ENCODE measurements at places on chromosomes 16 and 17.

DNA sequence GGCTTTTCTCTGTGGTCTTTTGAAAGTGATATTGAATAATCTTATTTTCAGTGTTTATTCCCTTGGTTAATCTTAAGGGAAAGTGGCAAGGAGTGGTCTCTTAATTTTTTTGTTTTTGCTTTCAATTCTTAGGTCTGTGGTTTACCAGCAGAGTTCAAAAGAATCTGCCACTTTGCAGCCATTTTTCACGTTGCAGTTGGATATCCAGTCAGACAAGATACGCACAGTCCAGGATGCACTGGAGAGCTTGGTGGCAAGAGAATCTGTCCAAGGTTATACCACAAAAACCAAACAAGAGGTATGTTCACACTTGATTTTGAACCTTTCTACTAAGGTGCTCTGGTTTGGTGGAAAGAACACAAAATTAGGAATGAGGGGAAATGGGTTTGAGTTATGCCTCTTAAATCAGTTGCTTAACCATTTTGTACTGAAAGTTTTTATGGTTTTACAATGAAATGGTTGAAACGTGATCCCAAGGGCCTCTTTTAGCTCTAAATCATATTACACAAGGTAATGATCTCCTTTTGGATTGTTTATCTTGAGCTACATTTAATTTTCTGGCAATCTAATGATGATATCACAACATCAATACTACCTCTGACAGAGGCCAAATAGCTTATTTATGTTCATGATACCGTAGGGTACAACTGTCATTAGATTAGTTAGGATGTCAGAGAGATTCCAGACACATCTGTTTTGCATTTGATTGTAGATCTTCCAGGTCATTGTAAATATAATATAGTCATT lies 51.6 kb upstream of the CRISPLD2 start:
- DNase-seq: no peak

GRCh38 chr17:49404906-49405305 lies 9.8 kb downstream of the PHB1 start:
- DNase-seq: no peak

DNA sequence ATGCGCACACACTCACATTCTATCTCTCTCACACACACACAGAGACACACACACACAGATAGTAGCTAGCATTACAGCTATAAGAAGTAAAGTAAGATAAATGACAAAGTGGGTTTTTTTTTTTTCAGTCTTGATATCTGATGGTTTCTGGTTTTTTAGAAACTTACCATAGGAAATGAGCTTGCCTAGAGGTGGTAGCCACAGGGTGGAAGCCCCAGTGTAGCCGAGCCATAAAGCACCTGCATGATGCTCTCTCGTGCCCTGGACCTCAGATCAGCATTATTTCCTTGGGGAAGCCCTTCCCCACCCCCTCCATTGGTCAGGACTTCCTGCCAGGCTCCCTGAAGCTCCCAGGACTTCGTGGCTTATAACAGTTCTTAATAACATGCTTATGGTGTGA lies 264.3 kb upstream of the C16orf82 start:
- no peak for DNase-seq

DNA sequence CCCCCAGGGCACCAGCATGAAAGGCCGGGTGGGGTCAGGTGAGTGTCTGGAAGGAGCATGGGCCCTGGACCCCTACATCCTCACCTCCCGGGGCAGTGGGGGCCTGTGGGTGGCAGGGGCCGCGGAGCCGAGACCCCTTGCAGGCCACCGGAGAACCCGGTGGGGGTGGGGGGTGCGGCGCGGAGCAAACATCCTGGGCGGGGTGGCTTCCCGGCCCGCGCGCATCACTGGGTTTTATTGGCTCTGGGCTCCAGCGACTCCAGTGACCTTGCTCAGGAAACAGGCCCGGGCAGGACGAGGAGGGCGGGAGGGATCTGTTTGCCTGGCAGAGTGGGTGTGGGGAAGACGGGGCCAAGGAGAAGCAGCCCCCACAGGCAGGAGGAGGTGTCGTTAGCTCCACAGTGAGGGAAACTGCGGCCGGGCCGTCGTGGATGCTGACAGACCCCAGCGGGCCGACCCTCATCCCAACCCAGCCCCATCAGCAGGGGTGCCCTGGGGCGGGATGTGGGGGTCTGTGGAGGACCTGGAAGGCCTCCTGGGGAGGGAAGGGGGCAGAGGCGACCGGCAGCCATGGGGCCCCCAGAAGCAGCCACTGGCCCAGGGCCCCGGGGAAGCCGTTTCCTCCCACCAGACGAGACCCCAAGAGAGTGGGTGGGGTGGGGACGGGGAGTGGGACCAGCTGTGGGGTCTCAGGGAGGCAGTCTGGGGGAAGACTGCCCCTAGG lies 10.6 kb downstream of the SSTR5 start:
- no peak for DNase-seq

GRCh38 chr16:70760221-70760620 lies 40.7 kb downstream of the VAC14 start:
- no peak for DNase-seq

DNA sequence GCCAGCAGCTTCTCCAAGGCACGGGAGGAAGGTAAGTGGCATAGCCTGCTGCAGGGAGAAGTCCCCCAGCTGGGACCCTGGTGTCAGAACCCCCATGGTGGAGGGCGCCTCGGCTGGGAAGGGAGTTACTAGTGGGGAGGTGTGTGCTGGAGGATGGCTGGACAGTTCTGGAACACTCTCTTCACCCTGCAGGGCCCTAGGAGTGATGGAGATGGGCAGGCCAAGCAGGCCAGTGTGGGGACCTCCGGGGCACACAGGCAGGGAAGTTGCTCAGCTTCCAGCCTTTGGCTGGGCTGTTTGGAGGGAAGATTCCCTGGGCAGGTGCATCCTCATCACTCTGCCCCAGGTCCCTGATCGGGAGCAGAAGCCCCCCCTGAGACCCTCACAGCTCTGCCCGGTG lies 696 bp downstream of the C17orf99 start:
- DNase-seq: no peak

- DNase-seq: no peak
Observed at GRCh38 chr16:2535625-2536013, 2.2 kb upstream of the PDPK1 start.

DNA sequence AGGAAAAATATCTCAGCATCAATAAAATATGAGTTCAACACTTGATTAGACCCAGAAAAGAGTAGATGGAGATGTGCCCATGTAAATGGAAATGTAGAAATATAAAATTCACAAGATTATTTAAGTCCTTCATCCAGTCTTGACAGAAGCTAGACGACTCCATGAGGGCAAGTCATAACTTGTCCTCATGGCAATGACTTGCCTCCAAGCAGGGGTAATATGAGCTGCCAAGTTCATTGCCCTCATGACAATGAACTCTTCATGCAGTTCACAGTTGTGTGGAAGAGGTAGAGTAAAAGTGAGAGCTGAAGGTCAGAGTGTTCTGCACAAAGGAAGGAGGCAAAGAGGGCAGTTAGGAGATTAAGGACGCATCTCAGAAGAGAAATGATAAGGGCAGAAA lies 22.3 kb downstream of the CDH11 start:
- no peak for DNase-seq

DNA sequence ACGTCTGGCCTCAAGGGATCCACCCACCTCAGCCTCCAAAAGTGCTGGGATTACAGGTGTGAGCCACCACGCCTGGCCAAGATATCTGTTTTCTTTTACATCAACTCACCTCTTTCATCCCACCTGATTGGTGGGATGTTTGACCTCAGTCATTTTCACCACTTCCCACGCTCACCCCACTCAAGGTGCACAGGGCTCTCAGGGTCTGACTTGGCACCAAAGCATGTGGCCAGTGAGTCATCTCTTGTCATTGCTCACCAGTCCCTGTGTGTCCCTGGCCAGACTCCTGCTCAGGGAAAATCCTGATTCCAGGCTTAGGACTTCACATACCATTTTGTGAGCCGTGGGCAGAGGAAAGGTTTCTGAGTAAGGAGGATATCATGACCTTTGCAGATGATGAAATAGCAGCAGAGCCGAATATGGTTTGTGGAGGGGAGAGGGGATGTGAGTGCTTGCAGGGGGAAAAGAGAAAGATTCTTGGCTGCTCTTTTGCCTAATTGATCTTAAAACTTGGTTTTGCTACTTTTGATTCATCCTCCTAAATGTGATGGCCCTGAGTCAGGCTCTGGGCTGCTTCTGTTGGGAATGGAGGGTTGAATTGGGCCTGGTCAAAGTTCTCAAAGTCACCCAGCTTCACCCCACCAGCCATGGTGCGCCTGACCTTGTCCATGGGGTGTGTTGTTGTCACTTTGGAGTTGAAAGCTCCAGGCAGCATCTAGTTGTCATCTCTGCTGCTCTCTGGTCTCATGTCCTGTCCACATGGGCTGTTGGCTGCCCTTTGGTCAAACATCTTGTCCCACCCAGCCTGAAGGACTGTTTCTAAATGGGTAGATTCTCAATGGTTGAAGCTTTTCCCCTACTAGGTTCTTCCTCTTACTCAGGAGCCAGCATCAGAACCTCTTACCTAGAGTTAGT lies 6.0 kb upstream of the KCNH6 start:
- no peak for DNase-seq

GRCh38 chr17:378068-378467 lies 25.5 kb upstream of the RPH3AL start:
- no peak for DNase-seq

DNA sequence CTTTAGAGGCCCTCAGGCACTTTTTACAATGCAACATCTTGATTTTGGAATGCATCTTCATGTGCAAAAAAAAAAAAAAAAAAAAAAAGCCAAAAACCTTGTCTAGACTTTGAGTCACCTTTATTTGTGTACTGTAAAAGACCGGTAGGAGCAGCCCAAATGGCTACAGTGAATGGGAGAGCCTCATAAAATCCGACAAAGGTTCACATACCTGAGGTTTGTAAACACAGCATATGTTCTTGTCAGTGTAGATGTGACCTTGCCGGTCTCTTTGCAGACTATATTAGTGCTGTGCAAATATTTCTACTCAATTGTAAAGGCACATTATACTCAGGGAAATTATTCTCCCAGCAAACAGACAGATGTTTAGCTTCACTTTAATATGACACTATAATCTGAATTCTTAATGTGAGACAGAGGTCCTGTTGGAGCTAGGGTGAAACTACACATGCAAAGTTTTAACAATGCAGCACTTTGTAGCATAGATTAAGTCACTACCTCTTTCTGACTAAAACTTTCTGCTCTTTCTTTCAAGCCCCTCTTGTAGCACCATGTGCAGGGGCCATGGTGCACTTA lies 211.3 kb downstream of the CA10 start:
- no peak for DNase-seq

DNA sequence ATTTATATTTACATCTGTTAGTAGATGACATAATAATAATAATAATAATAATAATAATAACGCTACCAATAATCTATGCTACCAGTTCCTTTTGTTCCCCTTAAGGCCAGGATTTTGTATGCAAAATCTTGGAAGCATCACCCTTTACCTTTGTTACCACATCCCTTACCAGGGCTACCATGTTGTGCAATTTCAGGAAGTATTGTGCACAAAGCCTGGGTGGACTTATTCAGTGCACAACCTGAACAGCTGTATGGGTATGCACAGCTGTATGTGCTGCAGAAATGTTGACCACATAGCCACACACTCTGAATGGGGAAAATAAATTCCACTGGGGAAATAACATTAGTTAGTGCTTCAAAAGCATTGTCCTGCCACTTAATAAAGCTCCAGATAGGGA lies 19.9 kb upstream of the CALB2 start:
- no peak for DNase-seq

DNA sequence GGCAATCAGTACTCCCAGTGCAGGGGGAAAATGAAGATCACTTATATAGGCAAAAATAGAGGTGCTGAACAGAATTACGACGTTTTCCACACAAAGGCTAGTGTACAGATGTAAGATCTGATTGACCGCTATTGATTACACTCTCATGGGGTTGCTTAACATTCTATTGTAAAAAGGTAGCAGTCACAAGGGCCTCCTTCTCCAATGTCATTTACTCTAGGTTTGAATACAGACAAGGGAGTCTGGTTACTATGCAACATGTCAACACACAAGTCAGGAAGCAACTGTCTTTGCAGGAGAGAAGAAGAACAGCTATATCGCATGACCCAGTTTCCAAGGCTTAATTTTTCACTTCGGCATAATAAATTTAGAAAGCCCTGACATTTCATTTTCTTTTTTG lies 7.9 kb downstream of the KRT37 start:
- no peak for DNase-seq

- DNase-seq: no peak
Observed at GRCh38 chr17:41986634-41987033, 20.0 kb downstream of the CNP start.

DNA sequence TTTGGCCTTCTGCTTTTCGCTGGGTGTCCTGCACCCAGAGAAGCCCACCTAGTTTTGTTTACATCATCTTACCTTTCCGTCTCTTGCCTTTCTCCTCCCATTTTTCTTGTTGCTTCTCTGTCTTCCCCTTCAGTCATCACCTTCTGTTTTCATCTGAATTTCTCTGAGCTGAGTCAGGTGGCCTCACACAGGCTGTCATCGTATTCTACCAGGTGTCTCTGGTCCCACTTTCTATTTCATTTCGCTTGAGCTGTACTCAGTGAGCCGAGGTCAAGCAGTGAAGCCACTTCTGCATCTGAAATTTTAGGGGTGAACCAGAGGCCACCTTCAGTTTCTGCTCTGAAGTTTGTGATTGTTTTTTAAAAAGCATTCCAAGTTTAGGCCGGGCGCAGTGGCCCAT lies 9.7 kb downstream of the CRAMP1 start:
- DNase-seq: no peak

DNA sequence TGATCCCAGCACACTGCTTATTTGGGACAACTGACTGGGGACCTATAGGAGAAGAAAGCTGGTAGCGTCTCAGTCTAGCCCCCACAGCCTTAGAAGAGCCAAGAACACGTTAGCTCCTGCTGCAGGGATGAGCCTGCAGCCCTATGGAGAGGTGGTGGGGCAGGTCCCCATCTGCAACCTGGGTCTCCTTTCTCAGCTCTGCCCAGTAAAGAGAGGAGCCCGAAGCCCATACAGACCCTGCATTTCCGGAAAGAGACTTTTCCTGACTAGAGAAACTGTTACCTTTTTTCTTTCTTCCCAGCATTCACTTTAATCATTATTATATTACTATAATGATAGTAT lies 788 bp downstream of the METTL22 start:
- no peak for DNase-seq

- no peak for DNase-seq
Observed at GRCh38 chr17:38591759-38592241, 14.0 kb downstream of the SRCIN1 start.

DNA sequence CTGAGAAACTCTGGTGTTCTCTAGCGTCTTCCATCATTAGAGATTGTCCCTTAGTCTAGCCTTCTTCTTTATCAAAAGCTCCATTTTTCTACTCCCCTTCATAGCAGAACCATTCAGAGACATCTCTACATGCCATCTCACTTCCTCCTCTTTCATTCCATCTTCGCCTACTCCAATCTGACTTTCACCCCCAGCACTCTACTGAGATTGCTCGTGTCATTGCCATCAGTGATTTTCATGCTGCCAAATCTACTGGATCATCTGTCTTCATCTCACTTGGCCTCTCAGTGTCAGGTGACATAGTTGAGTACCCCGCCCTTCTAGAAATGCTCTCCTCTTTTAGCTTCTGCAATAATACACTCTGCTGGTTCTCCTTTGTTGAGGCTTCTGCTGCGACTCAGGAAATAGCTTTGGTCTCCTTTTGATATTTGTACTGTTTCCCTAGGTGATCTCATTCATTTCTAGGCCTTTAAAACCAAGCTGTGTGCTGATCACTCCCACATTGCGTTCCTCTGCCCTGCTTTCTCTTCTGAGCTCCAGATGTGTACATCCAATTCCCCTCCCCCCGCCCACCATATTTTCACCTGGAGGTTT lies 119.1 kb downstream of the FTO start:
- no peak for DNase-seq

Data from SK-N-MC (cell line).